Activated naive CD8-positive, alpha-beta T cell treated with anti-CD3 and anti-CD28 coated beads, Interleukin-2, amount 50 U/mL, for 16 hours (primary cell): ENCODE measurements at places on chromosomes 13 and 19.
A peak's percentile ranks its signal among the peaks of the same experiment; 100 is the strongest.

DNA sequence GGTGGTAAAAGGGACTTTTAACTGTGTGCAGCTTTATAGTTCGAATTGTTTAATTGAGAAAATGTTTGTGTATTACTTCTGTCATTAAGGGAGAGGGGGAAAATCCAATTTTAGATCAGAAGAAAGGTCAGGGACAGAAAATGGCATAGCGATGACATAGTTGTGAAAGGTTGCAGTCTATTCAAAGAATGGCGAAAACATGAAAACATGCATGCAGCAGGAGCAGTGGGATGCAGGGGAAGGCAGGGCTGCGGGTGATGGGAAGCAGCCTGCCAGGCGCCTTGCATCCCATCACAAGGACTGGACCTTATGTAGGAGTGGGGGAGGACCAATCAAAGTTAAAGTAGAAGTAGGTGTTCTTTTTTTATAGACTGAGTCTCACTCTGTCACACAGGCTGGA is 125.9 kb downstream of the CDK8 start:
- no peak for DNase-seq

DNA sequence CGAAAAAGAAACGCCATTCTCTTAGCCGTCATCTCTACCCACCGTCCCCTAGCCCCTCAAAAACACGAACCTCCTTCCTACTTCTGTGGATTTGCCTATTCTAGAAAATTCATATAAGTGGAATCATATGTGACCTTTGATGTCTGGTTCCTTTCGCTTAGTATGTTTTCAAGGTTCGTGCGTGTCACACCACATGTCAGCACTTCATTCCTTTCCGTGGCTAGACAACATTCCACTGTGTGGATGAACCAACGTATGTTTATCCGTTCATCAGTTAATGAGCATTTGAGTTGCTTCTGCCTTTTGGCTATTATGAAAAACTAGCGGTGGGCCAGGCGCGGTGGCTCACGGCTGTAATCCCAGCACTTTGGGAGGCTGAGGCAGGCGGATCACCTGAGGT is 14.0 kb upstream of the PPP1R12C start:
- DNase-seq: no peak

- DNase-seq: peak; percentile 42
These were observed 108.6 kb upstream of the DOCK9 start for GRCh38 chr13:99086267-99087097.

GRCh38 chr13:71624653-71625600 is 242.1 kb downstream of the DACH1 start:
- DNase-seq: no peak

DNA sequence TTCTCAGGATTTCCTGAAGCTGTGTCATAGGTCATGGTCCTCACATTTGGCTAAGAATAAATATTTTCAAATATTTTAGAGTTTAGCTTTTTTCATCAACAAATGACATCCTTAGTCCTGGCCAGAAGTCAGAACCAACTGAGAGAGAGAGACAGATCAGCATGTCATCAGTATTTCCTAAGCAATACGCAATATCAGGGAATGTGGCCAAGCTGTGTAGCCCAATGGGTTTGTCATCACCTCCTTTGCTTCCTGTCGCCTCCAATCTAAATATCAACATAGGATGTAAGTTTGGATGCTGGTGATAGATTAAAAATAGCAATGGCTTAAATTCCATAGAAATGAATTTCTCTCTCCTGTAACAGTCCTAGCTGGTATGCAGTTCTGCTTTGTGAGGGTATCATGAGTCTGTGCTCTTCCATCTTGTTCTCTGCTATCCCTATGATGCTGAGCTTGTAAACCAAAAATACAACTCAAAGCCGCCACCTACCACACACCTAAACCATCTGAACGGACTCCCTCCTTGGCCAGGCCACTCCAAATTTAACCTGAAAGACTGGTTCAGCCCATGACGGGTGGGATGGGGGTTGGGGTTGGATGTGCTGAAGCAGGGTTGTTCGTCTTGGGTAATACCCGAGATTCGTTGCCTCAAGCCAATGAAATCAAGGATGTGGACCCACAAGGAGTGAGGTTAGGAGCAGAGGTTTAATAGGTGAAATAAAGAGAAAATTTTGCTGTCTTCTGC is 10.0 kb upstream of the IGSF23 start:
- DNase-seq: no peak

- DNase-seq: no peak
These were observed 14.5 kb downstream of the KLK4 start for GRCh38 chr19:50896591-50897190.

- DNase-seq: no peak
These were observed 410.9 kb downstream of the FOXO1 start for GRCh38 chr13:40255551-40255950.

DNA sequence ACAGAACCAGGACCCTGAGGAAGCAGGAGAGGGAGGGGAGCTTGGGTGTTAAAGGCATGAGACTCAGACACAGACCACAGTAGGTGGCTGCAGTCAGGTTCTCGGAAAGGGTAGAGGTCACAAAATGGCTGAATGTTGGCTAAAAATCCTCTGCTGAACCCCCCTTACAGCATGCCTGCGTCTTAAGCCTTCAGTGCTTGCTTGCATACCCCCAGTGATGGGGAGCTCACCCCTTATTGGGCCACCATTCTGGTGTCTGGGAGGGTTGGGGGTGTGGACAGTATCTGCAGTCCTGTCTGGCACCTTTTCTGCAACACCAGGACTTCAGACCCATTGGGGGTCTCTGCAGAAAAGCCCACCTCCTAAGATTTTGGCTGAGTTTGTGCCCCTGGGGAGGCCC is 14.2 kb upstream of the B3GNT3 start:
- no peak for DNase-seq

DNA sequence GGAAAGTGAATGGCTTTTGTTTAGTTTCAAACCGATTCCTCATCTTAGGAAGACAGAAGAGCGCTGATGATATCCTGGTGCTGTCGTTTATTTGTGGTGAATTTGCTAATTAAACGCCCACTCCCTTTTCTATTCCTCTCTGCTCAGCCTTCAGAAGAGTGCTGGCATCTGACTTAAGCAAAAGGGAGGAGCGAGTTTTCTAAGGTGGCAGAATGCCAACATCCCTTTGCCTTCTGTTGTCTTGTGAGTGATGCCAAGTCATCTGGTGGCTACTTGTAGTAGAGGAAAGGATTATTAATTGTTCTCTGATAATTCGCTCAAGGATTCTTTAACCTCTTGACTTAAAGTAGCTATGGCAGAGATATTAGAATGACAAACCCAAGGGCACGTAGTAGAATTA is 68.1 kb downstream of the ERCC5 start:
- DNase-seq: no peak

GRCh38 chr13:52024481-52024880 is at the start of gene UTP14C:
UTP14C (plus strand) TSS chr13:52024691; CDS start chr13:52028805, 4,114 bp downstream.
- DNase-seq: no peak

GRCh38 chr13:45328661-45329111 is 12.3 kb downstream of the TPT1 start:
- no peak for DNase-seq

DNA sequence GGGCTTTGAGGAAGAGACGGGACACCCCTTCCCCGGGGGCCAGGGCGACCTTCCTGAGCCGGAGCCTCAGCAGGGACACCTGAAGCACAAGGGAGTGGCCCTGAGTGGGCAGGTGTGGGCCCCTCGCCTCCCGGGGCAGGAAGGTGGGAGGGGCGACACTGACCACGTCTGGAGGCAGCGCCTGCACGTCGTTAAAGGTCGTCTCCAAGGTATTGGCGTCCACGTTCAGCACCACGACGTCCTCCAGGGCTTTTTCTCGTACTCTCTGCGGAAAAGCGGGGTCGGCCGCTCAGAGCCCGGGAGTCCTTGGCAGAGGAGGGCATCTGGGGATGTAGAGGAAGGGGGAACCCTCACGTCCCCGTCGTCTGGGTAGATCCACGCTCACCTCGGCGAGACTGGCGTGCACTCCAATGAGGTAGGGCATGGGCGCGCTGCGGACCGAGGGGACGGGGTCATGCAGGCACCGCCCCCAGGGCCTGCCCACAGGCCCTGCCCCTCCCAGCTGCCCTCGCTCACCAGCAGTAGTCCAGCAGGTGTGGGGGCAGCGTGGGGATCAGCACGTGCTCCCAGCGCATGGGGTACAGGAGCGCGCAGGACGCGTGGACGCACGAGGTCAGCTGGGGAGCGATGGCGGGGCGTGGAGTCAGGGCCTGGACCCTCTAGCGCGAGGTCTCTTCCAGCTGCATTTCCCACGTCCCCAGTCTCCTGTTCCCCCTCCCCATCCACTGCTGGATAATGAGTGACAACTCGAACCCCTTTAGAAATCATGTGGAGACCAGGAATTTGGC is 6.1 kb downstream of the DENND1C start:
- no peak for DNase-seq

GRCh38 chr13:33004511-33004910 is 11.7 kb upstream of the KL start:
- no peak for DNase-seq

DNA sequence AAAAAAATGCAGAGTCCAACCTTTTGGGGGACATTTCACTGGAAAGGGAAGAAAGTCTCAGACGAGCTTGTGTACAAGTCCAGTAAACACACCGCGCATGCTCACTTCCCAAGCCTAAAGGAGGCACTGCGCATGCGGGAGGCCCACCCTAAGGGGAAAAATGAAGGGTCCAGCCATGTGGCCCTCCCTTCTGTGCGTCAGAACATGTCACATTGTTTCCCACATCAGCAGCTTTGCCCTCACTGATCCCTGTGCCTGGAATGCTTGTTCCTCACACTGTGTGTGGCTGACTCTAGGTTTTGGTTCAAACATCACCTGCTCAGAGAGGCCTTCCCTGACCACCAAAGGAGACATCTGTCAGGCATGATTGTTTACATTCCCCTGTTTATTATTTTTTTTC is 4.4 kb downstream of the ELSPBP1 start:
- DNase-seq: no peak

DNA sequence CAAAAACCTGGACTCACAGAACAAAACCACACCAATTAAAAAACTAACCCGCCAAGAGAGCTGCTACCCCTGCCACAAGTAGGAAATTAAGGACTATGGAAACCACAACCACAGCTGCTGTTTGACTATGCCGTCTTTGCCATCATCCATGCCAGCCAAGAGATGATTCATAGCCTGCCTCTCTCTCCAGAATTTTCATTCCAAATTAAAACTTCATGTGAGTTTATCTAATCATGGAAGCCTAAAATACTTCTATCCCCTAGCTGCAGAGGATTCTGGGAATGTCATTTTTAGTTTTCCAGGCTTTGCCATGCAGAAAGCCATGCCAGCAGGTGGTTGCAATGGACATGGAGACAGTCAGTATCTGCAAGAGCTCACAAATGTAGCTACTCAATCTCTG is 27.6 kb upstream of the GTF2F2 start:
- DNase-seq: no peak

GRCh38 chr13:111139873-111140561 is 24.9 kb downstream of the ARHGEF7 start:
- DNase-seq: no peak

GRCh38 chr13:19993024-19993423 is 34.5 kb downstream of the ZMYM2 start:
- DNase-seq: no peak

DNA sequence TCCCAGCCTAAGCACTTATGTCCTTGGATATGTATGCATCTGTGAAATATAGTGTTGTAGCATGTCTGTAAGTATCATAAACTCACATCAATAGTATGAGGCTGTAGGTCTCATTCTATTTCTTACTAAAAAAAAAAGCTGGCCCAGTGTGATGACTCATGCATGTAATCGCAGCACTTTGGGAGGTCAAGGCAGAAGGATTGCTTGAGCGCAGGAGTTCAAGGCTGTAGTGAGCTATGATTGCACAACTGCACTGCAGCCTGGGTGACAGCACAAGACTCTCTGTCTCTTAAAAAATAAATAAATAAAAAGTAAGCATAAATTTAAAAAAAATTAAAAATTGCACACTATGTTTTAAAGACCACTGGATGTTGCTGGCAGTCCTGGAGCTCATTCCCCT is 79.1 kb upstream of the SPATA13 start:
- DNase-seq: no peak

DNA sequence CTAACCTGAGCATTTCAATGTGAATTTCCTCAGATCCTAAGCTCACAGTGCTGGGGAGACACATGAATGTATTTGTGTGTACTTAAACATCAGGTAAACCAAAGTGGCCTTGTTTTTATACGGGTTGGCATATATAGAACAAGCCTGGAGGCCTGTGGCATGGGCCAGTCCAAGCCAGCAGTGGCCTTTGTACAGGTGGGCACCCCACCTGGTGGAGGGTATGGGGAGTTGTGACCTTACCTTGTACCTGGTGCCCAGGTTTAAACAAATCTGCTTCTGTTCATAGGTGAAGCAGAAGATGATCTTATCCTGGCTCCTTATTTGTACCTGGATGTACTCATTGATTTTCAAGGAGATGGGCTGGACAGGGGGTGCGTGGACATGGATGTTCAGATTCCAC is 71.0 kb downstream of the ERICH6B start:
- DNase-seq: no peak

DNA sequence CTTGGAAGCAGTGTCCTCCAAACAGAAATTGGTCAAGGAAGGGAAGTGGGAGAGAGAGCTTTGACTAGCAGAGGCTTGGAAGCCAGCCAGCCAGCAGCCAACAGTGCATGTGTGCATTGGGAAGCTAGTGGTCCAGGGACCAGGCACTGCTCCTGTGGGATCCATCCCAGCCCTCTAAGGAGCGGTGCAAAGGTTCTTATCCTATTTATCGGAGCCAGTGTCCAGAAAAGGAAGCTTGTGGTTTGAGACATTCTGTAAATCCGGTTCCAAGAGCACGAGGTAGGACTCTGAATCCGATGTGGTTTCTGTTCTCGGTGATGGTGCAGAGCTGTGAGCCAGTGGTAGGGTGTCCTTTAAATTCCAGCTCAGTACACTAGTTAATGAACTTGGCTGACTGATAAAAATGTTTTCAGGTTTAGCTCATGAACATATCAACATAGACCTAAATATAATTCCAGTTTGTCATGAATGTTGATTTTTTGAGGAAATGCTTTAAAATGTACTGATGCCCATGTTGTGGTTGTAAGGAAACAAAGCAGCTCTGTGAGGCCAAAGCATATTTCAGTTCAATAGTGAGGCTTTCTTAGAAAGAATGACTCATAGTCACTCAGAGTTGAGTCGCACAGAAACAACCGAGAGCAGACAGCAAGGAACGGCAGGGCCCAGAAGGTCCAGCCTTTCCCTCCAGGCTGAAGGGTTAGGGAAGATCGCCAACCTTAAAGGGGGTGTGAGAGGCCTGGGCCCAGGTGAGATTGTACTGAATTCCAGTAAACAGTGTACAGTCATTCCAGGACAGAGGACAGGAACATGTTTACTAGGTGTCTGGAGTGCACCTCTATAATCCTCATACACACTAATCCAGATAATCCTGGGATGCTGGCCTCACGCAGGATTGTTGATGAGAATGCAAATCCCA is 21.5 kb upstream of the GARRE1 start:
- DNase-seq: no peak

DNA sequence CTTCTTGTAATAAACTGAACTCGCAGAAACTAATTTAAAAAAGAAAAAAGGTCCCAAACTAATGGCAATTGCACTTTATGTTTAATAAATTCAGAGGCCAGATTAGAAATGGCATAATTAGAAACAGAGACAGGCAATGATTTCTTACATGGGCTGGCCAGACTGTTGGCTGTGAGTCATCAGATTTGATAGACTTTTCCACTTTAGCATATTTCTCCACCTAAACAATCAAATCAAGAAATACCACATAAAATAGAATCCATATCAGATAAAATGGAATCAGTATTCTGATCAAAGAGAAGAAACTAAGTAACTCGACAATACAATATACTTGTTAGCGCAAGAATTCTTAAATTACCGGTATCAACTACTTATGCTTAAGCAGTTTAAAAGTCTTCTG is 29.0 kb downstream of the EXOSC8 start:
- no peak for DNase-seq

GRCh38 chr13:86920961-86921360 is 750.2 kb upstream of the SLITRK5 start:
- DNase-seq: no peak

GRCh38 chr13:100436099-100436498 is 152.5 kb downstream of the GGACT start:
- no peak for DNase-seq
